ENCODE measurements at places on chromosomes 3 and 15.
A peak's percentile ranks its signal among the peaks of the same experiment; 100 is the strongest.

DNA sequence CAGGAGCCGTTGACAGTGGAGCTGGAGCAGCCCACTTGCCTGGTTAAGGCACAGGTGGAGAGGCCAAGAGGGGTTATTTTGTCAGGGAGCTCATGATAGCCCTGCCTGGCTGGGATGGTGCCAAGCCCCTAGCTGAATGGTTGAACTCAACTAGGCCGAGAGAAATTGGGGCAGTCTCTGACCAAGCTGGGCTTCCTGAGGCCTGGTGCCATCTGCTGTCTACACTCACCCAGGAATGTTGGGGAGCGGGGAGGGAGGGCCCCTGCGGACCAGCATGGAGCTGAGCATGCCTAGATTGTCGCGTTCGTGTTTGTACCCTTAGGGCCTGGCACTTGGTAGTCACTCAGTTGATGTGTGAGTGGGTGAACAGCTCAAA lies 1.2 kb downstream of the BRPF1 start:
- DNase-seq: no peak

GRCh38 chr15:40075298-40076044 lies 33.2 kb downstream of the BMF start:
- no peak for DNase-seq

GRCh38 chr3:158205994-158206393 lies 96.1 kb downstream of the RSRC1 start:
- DNase-seq: no peak

DNA sequence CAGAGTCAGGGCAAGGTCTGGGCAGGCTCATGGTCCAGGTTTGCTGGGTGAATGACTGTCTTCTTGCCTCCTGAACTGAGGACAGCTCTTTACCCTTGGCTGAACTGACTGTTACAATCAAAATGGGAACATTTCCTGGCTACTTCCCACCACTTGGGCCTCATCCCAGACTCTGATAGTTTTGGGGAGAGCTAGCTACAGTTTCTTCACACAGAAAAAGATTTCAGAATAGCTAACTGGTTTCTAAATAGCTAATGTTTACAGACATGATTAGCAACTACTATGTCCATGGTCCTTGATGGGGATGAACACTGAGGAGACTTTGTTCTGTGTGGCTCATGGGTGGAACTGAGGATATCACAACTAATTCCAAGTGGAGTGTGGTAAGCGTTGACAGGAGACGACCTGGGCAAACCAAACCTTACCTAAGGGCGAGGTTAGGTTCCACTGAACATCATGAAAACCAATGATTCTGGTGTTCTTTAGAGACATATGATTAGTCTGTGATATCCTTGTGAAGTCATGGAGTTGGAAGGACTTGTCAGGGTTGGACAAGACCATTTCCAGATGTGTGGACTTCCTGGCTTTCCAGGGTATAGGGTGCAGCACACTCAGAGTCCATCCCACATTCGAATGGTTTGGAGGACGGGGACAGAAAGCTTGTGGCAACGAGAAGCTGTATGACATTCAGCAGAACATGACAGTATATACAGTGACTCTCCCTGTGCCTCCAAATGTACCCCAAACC lies 7.3 kb downstream of the ALPK3 start:
- no peak for DNase-seq

DNA sequence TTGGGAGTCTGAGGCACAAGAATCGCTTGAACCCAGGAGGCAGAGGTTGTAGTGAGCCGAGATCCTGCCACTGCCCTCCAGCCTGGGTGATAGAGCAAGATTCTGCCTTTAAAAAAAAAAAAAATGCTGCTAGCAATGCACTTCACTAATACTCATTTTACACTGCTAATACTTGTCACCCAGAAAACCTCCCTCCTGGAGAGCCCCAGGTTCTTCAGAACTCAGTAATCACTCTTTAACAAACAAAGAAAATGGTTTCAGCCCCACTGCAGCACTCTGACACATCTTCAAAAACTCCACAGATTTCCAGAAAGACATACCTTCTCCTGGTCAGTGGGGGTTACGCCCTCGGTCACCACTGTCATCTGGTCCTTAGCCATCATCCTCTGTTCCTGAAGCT lies 366.7 kb downstream of the SHQ1 start:
- DNase-seq: no peak

- no peak for DNase-seq
These were observed 2.3 kb upstream of the MED12L start for GRCh38 chr3:151082880-151083838.

- DNase-seq: no peak
These were observed 116.9 kb downstream of the GADL1 start for GRCh38 chr3:30777426-30778113.

GRCh38 chr3:97658668-97659285 lies 105.8 kb upstream of the ARL6 start:
- no peak for DNase-seq

DNA sequence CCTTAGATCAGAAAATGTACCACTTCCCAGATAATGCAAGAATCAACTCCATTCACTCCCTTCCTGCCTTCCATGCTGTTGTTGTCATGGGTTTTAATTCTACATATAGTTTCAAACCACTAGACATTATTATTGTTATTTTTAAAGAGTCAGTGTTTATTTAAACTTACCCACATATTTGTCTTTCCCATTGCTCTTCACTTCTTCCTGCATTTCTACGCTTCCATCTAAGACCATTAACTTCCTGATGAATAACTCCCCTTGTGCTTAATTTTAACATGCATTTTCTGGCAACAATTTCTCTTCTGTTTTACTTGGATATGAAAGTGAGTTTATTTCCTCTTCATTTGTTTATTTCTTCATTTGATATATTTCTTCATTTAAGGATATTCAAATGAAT lies 127.1 kb upstream of the FHIT start:
- no peak for DNase-seq

DNA sequence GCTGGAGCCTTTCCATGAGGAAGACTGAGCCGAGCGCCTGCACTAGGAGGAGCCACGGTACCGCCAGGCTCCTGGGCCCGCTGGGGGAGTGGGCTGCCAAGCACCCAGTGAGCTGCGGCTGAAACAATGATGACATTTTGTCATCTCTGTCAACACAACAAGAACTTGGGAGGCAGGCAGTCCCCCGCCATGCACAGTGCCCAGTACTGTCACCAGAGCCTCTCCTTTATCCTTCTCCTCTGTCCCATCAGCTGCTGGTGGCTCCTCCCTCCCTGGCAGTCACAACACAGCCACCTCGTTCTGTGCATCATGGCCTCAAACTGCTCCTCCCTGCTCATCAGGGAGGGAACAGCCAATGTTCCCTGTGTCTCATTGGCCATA lies 34.0 kb upstream of the PCSK6 start:
- DNase-seq: no peak

DNA sequence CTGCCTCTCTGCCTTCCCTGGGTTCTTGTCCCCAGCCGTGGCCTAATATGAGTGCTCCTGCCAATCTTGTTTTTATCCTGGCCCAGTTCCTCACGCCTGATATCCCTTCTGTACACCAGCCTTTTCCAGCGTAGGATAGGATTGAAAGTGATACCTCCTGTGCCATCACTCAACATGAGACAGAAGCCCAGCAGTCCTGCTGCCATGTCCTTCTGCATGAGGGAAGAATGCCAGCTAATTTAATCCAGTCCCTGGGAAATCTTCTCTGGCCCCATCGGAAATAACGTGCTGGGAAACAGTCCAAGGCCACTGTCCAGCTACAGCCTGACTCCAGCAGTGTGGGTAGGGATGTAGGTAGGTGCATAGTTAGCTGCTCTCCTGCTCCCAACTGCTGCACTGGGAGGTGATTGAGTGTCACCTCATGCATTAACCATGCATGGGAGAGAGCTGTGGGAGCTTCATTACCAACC lies 92.0 kb upstream of the TPM1 start:
- DNase-seq: no peak

DNA sequence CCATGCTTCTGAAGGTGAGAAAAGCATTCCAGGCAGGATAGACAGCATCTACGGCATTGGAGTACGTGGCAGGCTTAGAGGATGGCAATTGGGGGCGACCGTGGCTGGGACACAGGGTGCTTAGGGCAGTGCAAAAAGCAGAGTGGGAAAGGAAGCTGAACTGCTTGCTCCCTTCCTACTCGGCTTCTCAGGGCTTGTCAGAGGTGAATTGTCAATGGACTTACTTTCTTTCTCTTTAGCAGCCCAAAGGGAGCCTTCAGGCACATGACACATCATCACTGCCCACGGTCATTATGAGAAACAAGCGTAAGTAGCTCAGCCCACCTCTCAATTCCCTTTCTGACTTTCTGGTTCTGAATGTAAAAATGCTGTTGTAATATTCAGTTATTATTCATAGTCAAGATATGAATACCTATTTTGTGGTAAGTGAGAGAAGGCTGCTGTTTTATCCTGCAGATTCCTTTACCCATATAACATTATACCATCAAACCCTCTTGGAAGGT lies 84.3 kb downstream of the KLHL25 start:
- DNase-seq: no peak

GRCh38 chr3:129070086-129070885 lies 9.7 kb downstream of the GP9 start:
- DNase-seq: no peak

DNA sequence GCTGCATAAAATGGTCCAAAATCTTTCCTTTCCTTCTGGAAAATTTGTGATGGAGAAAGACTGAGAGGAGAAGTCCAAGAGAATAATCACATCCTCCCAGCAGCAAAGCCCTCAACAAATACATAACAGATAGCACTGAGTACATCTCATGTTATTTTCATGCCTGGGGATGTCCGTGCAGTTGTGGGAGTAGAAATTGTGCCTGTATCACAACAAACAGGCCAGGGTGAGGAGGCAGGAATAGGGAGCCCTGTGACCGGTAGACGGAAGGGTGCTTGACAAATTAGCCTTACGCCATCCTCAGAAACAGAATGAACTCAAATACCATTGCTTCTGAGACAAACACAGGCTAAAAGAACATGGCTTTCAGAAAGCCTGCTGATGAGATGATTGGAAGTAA lies 333.2 kb upstream of the UMPS start:
- no peak for DNase-seq

- DNase-seq: peak; percentile 54
These were observed 716 bp downstream of the PTPN23 start for GRCh38 chr3:47381317-47382157.

DNA sequence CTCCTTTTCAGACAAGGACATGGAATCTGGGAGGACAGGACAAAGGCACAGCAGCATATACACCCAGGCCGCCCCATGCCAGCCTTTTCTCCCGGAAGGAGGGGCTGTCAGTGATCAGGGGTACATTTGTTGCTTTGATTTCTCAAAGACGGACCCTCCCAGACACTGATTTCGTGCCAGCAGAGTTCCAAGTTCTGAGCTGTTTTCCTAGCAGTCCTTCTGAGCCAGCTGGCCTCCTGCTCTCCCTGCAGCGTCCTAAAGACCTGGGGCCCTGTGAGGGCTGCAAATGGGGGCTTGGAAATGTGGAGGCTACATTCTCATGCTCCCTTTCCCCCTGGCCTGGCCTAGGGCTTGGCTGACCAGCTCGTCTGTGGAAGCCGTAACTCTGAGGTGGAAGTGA lies 22.3 kb downstream of the CTSH start:
- no peak for DNase-seq

DNA sequence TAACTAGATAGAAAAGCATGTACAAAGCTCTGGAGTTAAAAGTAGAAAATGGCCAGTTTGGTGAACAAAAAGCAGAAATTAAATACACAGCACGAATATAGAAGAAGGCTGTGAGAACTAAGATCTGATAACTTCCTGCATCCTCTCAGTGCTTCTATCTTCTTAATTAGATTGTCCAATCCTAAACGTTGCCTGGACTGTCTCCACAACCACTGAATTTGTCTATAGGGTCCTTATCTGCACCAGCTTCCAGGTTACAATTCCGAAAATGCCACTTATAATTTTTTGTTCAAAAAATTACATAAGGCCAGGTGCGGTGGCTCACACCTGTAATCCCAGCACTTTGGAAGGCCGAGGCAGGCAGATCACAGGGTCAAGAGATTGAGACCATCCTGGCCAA lies 626.3 kb downstream of the TBL1XR1 start:
- DNase-seq: no peak

DNA sequence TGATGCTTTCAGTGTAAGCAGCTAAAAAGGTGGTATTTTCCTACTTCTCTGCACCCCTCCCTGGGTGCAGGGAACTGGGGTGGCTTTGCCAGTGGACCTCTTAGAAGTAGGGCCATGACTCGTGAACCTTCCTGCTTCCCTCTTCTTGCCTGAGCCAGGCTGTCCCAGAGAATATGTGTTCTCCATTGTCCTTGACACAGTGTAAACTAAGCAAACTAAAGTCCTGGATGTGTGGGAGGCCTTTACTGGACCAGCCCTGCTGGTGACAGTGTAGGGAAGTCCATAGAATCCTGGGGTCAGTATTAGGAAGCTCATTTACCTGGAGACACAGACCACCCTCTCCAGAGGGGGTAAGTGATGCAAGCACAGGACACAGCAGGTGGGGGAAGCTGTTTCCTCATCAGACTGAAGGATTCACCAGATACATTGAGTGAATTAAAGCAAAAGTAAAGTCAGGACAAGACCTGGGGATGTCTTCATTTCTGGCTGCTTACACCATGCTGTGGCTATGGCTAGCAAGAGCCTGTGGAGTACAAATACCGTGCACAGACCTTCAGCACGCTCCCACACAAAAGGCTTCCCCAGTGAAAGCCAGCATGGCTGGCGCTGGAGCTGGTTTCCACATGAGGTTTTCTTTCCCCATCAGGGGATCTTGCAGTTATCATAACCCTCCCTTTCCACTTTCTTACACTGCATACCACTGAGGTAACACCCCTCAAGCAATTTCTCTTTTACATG lies 64.8 kb upstream of the LPP start:
- no peak for DNase-seq

DNA sequence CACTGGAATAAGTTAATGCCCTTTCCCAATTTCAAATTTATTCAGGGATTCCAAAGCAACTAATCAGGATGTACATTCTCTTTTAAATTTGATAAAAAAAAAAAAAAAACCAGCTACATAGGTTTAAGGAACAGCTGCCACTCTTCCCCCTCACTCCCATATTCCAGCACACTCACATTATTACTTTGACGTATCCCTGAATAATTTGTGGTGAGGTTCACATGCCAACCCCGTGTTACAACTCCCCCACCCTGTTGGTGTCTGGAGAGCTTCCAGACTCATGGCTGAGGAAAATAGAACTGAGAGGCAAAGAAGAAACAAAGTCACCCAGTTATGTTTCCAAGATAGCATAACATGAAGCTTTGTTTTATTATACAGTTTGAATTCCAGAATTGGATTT lies 300.5 kb upstream of the MME start:
- no peak for DNase-seq

All from activated T-helper 1 cell treated with anti-CD3 and anti-CD28 coated beads, Interleukin-2, amount 50 U/mL, for 16 hours (primary cell).